ENCODE measurements at places on chromosomes 7 and 10.

- DNase-seq: no peak
Observed at GRCh38 chr7:40747856-40748255, 613.1 kb downstream of the SUGCT start.

DNA sequence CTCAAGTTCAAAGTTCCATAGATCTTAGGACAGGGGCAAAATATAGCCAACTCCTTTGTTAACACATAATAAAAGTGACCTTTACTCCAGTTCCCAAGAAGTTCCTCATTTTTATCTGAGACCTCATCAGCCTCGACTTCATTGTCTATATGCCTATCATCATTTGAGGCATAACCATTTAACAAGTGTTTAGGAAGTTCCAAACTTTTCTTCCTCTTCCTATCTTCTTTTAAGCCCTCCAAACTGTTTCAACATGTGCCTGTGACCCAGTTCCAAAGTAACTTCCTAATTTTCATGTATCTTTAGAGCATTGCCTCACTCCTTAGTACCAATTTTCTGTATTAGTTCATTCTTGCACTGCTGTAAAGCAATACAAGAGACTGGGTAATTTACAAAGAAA is 569.1 kb downstream of the ANKRD7 start:
- no peak for DNase-seq

- DNase-seq: no peak
Observed at GRCh38 chr7:44735403-44736165, 13.1 kb upstream of the ZMIZ2 start.

DNA sequence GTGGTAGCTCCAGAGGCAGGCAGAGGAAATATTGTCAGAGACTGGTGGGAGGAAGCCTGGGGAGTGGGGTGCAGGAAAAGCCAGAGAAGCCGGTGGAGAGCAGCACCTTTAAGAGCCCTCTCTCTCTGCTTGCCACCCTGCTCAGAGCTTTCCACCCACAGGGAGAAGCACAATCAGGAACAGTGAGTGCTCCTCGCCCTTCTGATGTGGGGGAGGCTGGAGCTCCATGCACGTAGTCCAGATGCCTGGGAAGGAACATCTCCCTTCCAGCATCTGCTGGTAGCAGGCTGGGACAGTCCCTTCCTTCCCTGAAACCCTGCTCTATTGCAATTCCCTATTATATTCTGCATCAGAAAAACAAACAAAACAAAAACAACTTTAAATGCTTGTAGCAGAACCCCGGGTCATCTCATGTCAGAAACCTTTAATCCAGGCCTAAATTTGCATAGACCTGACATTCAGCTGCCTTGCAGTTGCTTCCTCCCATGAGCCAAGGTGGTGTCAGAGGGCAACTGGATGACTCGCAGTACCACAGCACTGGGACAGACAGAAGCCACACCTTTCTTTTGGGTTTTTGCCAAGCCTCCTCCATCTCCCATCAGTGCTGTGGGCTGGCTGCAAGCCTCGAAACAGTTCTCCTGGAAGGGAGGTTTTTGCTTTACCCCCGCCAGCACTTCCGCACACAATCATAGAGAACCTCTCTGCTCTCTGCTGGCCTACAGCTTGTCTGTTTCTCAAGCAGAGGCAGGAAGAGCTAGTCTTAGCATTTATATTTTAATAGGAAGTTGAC is 13.1 kb downstream of the AVPI1 start:
- DNase-seq: no peak

- no peak for DNase-seq
Observed at GRCh38 chr7:98126311-98127142, 19.9 kb downstream of the LMTK2 start.

DNA sequence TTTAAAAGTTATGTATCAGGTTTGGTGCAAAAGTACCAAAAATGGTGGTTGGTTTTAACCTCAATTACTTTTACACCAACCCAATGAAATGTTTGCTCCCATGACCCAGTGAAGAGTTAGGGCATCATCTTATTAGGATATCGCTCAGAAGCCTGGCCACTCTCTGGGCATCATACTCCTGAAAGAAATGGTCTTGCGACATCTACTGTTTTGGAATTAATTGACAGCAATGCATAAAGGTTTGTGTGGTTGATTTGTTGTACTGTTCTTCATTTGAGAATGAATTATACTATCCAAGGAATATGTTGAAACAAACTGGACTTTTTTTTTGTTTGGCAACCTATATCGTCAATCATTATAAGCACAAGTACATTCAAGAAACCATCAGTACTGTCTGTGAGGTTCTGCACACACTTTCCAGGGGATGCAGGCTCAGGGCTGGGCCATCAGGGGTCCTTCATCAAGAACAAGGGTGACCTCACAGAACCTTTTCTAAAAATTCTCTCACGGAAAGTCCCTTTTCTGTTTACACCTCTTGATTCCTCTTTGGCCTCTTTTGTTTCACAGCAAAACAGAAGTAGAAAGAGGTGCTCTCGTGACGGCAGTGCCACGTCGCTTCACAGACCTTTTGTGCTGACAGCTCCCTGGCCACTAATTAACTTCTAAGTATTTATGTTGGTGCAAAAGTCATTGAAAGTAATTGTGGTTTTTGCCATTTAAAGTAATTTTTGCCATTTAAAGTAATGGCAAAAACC is 117.2 kb upstream of the KLF6 start:
- DNase-seq: no peak

DNA sequence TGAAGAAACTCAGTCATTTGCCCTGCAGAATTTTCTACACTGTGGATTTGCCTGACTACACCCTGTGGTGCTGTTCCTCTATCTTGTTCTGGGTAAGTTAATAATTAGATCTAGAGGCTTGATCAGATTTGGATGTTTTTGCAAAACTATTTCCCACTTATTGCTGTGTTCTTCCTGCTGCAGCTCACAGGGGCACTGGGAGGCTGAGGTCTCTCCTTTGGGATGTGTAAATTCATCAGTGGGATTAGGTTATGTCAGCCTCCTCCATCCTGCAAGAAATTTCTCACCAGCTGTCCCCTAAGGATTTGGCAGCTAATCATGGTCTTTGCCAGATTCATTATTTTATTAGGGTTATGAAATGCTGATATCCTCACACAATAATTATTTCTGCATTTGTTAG is 148.1 kb upstream of the ZNF32 start:
- DNase-seq: no peak

- no peak for DNase-seq
Observed at GRCh38 chr10:51090190-51090589, 15.9 kb downstream of the PRKG1 start.

DNA sequence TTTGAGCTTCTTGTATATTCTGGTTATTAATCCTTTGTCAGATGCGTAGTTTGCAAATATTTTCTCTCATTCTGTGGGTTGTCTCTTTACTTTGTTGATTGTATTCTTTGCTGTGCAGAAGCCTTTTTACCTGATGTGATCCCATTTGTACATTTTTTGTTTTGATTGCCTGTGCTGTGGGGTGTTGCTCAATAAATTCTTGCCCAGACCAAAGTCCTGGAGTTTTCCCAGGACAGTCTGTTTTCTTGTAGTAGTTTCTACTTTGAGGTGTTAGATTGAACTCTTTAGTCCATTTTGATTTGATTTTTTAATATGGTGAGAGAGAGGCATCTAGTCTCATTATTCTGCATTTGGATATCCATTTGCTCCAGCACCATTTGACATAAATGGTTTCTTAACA is 588.7 kb upstream of the MBL2 start:
- no peak for DNase-seq

GRCh38 chr7:39310699-39311098 is 255.5 kb upstream of the YAE1 start:
- no peak for DNase-seq

DNA sequence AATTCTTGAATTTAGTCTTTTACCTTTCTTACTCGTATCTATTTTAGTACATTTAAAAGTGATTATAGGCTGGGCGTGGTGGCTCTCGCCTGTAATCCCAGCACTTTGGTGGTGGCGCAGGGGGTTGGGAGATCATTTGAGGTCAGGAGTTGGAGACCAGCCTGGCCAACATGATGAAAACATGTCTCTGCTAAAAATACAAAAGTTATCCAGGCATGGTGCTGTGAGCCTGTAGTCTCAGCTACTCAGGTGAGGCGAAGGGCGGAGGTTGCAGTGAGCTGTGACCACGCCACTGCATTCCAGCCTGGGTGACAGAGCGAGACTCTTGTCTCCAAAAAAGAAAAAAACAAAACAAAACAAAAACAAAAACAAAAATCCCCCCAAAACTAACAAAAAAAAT is 12.2 kb downstream of the PRKCQ start:
- no peak for DNase-seq

DNA sequence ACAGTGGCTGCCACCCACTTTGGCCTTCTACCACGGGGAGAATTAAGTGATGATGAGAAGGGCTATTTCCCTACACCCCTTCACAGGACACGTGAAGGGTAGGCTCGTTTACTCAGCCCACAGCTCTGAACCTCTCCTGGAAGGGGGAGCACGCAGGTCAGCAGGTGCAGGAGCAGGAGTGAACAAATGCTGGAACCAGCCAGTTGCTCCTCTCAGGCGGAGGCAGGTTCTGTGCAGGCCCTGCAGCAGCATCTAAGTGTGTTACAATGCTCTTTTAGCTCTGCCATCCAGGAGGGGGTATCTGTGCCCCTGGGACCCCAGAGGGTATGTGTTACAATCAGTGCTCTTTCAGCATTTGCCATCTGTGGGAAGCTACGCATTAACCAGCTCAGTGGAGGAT is 61.2 kb downstream of the AHR start:
- DNase-seq: no peak

DNA sequence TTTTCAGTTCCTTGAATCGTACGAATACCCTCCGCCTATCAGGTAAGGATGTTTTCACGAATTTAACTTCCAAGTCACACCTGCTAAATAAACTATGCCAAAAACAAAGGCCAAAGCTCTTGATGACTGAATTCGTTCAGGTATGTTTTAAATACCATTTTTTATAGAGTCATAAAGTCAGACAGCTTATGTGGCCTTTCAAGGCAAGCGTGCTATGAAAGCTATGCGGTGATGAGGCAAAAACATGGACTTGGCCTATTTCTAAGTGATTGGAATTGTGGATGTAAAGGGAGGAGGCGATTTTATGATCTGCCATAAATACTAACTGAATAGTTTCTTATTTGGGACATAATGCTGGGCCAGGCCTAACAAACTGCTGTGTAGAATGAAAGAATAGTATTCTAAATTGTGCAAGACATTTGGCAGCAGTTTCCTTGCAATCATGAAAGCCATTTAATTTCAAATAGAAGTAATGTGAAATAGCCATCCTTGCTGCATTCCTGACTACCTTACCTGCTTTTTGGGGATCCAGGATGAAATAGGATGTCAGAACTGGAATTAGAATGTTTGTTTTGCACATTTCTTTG is 14.0 kb downstream of the SLC39A12 start:
- no peak for DNase-seq

GRCh38 chr10:24821986-24822385 is 98.3 kb upstream of the ARHGAP21 start:
- no peak for DNase-seq

DNA sequence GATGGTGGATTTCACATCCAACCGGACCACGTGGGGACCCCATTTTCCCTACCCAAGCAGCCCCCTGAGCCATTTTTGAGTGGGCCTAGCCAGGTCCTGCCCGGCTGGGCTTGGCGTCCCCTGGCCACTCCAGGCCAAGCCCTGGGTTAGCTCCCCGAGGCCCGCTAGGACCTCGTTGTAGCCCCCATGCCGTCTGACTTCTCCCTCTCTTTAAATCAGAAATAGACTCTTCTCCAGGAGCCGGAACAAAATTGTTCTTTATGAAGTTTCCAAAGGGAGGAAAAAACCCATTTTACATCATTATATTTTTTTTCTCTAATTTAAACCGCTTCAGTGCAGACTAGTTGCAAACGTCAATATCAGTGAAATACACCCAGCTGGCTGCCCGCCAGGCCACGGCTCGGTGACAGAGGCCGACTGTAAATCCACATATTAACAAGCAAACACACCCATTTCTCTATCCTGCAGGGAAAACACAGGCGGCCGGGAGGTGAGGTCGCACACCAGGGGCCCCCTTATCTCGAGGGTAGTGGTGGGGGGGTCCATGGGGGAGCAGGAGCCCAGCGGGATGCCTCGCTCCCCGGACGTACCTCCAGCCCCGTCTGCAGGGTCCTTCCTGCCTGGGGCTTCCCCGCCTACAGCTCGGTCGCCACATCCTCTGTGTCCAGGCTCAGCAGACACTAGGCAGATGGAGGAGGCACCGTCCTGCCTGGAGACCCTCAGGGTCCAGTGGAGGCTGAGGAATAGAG is 72.7 kb downstream of the ELFN1 start:
- no peak for DNase-seq

DNA sequence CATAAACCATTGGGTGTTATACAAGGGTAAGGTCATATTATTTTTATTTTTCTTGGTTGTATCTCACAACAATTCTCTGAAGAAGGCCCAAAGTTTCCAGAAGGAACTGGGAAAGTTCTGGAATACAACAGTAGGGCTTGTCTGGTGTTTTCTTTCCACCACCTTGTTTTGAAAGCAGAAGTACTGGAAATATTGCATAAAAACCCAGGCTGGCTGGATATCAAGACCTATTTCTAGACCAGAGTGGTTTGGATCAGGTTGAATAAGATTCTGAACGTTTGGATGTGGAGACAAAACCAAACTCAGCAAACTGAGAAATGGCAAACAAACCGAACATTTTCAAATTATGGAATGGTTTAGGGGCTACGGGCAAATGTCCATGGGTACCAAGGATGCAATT is 182.6 kb upstream of the FZD8 start:
- no peak for DNase-seq

- no peak for DNase-seq
Observed at GRCh38 chr7:120941064-120941463, 9.5 kb upstream of the ING3 start.

- no peak for DNase-seq
Observed at GRCh38 chr10:35210961-35211360, 84.3 kb downstream of the CREM start.

- DNase-seq: no peak
Observed at GRCh38 chr7:75945297-75946168, 30.6 kb downstream of the POR start.

DNA sequence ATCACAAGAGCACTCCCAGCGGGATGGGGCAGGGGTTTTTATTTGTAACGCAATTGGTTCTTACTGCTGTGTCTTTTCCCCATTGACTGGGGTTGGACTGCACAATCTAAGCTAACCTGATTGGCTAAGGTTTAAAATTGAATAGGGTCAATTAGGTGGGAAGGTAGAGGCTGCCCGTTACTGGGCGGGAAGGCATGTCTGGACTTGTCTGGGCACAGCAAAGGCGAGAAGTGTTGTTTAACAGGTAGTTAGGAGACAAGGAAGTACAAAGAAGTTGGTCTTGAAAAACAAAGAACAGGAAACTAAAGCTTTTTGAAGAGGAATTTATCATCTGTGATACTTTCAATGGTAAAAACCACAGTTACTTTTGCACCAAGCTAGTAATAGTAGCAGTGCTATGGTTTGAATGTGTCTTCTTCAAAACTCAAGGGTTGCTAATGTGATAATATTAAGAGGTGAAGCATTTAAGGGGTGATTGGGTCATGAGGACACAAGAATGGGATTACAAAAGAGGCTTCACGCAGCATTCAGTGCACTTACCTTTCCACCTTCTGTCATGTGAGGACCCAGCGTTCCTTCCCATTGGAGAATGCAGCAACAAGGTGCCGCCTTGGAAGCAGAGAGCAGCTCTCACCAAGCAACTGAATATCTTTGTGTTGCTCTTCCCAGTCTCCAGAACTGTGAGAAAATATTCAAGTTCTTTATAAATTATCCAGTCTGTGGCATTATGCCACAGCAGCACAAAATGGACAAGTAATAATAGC is 875.5 kb upstream of the SORCS1 start:
- no peak for DNase-seq
